ENCODE measurements at places on chromosomes 11 and 22.

DNA sequence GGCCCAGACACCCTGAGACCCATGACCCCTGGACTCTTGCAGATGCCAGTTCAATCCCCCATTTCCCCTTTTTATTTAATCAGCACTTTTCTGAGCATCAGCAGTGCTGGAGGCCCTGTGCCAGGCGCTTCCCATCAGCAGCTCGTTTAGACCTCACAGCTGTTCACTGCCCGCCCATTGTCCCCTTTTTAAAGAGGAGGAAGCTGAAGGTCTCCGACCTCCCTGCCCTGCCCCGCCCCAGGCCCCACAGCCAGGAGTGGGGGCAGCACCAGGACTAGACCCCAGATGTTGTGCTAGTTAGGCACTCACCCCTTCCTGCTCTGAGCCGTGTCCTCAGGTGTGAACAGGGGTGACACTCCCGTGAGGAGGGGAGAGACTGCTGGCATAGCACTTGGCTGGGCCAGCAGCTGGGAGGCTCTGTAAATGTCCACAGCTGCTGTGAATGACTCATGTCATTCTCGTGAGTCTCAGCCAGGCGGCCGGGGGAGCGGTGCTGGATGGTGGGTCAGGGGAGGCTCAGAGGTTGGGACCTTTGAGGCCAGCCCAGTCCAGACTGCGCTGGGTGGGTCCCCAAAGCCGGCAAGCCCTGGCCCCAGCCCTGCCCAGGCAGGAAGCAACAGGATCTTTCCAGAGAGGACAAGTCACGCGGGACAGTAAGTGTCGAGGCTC is 19.9 kb downstream of the EMID1 start:
- no peak for DNase-seq

- no peak for DNase-seq
Measured at GRCh38 chr22:46159777-46160176, 9.5 kb downstream of the PPARA start.

DNA sequence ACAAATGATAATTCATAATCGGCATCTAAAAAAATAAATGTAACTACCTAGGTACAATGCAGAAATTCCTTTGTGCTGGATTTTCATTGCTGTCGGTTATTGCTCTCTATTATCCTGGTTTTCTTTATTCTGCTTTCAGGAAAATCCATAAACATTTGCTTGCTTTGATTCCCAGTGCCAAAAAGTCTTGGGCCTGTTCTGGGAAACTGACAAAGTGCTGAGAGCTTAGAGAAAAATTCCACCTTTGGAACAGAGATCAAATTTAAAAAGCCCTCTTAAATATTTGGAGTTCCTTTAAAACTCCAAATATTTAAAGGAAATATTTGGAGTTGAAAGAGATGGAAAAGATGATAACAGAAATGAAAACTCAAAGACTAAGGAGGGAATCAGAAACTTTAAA is 87.3 kb upstream of the ZBED5 start:
- DNase-seq = no peak

- DNase-seq = no peak
Measured at GRCh38 chr11:57390535-57390934, at the start of gene PRG2. Gene PRG2, minus strand, starts transcription at chr11:57390650. Its CDS starts 706 bp downstream, at chr11:57389944.

DNA sequence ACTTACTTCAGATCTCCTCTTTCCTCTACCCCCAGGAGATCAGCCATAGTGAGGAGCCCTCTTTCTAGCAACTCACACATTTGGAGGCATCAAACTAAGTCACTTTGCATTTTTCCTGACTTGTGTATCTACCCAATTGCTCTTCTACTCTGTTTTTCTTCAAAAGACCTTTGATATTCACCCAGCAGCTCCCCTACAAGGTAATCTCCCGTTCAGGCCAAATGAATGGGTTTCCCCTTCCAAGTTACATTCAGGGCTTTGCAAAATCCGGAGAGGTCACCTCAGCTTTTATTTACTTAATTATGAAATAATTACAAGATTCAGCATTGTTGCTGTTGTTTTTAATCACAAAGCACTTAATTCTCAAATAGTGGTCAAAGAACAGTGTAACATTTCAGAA is 6.1 kb downstream of the LARGE1 start:
- DNase-seq = no peak

- no peak for DNase-seq
Measured at GRCh38 chr22:46366327-46366731, 30.8 kb downstream of the TRMU start.

GRCh38 chr11:93940395-93940794 is 80.8 kb upstream of the HEPHL1 start:
- no peak for DNase-seq

DNA sequence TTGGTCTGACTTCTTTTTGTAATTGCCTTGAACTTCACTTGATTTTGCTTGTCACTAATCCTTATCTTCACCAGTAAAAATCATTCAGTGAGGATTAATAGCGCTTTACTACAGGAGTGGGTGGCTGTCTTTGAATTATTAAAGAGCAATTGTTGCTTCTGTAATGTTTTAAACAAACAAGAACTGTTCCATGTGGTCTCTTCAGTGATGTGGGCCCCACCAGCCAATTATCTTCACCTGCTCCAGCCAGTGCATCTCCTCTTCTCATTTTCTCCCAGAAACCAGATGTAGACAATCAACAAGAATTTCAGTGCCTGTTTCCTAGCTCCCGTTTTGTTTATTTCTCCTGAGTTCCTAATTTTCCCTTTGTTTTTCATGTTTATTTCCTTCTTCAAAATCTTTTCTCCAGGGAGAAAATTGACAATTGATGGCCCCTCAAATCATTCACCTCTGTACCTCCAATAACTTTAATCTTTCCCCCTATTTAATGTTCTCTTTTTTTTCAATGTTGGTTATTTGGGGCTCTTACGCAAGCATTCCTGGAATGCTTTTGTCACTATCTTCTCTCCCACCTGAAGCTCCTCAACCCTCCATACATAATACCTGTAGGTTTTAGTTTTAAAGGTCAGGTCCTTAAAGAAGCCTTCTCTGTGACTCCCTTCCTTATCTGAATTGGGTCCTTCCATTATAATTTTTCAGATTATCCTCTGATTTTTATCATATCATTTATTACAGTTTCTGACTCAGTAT is 115.1 kb downstream of the ARFGAP2 start:
- no peak for DNase-seq

GRCh38 chr11:36070213-36070953 is 126.5 kb downstream of the LDLRAD3 start:
- DNase-seq = no peak

DNA sequence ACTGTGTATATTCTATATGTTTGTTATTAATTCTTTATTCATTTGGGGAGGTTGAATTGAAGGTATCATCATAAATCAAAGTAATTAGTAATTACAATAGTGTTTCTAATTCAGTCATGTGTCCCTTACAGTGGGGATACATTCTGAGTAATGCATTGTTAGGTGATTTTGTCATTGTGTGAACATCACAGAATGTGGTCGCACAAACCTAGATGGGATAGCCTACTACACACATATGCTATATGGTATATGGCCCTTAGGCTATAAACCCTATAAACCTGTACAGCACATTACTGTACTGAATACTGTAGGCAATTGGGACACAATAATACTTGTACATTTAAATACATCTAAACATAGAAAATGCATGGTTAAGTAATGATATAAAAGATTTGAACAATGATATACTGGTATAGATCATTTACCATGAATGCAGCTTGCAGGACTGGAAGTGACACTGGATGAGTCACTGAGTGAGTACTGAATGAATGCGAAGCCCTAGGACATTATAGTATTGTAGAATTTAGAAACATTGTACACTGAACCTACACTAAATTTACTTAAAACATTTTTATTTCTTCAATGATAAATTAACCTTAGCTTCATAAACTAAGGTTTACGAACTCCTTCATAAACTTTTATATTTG is 936.2 kb upstream of the CHORDC1 start:
- DNase-seq = no peak

GRCh38 chr11:64793271-64794160 is 9.5 kb downstream of the MAP4K2 start:
- no peak for DNase-seq

GRCh38 chr11:61657566-61658290 is 22.5 kb upstream of the DAGLA start:
- no peak for DNase-seq

DNA sequence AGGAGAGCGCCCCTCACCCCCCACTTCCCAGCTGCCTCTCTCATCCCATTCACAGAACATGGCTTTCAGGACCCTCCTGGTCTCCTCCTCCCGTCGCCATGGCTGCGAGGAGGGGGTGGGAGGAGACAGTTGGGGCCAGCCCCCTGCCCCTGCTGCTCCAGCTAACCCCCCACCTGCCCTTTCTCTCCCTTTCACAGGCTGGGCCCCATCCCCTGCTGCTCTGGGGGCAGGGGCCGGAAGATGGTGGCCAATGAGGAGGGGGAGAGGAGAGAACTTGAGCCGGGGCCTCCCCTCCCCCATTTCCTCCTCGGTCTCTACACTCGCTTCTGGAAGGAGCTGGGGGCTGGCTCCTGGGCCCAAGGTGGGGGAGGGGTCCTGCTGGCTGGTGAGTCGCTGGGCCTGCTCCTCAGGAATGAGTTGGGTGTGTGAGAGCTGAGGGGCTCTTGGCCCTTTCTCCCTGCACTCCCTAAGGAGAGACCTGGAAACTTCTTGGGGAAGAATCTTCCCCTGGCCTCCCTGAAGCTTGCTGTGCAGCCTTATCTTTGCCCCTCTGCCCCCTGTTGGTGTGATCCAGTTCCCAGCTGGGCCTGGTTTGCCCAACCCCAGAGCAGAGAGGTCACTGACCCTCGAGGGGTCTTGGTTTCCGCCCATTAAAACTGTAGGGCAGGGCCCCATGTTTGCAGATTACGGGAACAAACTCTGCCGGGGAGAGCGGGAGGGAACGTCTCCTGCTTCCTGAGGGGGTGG is 10.2 kb downstream of the YPEL4 start:
- no peak for DNase-seq

- no peak for DNase-seq
Measured at GRCh38 chr22:50140615-50141014, 29.9 kb upstream of the PANX2 start.

GRCh38 chr22:47168900-47169800 is 406.7 kb downstream of the TBC1D22A start:
- DNase-seq = no peak

- DNase-seq = no peak
Measured at GRCh38 chr11:18137186-18137800, 4.9 kb downstream of the MRGPRX3 start.

GRCh38 chr11:126857860-126858808 is 142.4 kb downstream of the KIRREL3 start:
- no peak for DNase-seq

GRCh38 chr11:69912911-69913451 is 93.8 kb upstream of the FGF3 start:
- no peak for DNase-seq

- DNase-seq = no peak
Measured at GRCh38 chr11:3228445-3228829, 3.8 kb downstream of the MRGPRE start.

- DNase-seq = no peak
Measured at GRCh38 chr22:23031786-23032185, 38.5 kb upstream of the GNAZ start.

- no peak for DNase-seq
Measured at GRCh38 chr11:130397780-130398179, 30.6 kb downstream of the ADAMTS8 start.

- no peak for DNase-seq
Measured at GRCh38 chr11:117097389-117098268, 599 bp downstream of the SIK3 start.

Data from NCI-H446 treated with DMSO at 0.1 percent for 48 hours (cell line).